Mammary epithelial cell (primary cell): ENCODE measurements at places on chromosomes 12 and 14. TPM values are rescaled to one million over a fixed set of nuclear protein-coding genes. Genes with fewer than 3 reads are reported as not detected.
A peak's percentile ranks its signal among the peaks of the same experiment; 100 is the strongest.

GRCh38 chr12:115394496-115395220 is 710.7 kb upstream of the TBX3 start:
- DNase-seq, result no peak

Gene AMDHD1
- 0.34 TPM for polyA plus RNA-seq

Gene WNT1
- not detected for polyA plus RNA-seq

Gene SAMD15
- 0.37 TPM for polyA plus RNA-seq

Gene AGAP2
- 0.28 TPM for polyA plus RNA-seq

Gene IFNG-AS1
- not detected for polyA plus RNA-seq

Gene CLSTN3
- 14.5 TPM for polyA plus RNA-seq

DNA sequence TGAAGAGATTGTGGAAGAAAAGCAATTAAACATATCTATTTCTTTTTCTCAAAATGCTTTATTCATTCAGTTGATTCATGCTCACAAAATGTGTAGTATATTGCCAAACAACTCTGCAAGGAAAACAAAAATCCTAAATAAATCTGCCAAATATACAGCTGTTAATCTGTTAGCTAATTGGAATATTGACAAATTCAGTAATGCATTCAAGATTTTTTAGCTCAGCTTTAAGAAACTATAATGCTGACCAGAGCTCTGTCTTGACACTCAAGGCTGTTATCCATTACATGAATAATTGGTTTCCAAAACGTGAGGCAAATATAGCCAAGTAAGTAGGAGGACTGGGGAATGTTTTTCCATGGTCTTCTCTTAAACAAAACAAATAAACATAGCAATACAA is 146.8 kb downstream of the TMTC2 start:
- DNase-seq, result no peak

Gene INHBC
- 0.03 TPM for polyA plus RNA-seq

- DNase-seq, result no peak
Measured at GRCh38 chr14:101109981-101110728, 206.6 kb upstream of the RTL1 start.

- no peak for DNase-seq
Measured at GRCh38 chr12:100221523-100221922, 20.9 kb downstream of the ACTR6 start.

DNA sequence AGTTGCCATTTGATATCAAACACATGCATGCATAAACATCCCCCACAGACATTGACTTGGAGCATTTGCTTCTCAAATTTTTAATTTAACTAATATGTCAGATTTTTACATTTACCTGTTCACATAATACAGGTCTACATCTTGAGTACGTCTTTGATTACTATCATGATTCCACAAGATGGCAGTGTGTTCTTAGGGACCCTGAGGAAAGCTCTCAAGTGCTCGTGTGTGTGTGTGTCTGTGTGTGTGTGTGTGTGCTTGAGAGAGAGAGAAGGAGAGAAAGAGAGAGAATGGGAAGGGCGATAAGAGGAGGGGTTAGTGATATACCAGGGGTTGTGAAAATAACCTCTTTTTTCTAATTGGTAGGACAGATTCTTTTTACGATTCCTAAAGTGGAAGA is 167.1 kb upstream of the OR4E1 start:
- DNase-seq, result peak; percentile 11

GRCh38 chr14:21852061-21852664 is 178.5 kb upstream of the OR4E1 start:
- DNase-seq, result peak; percentile 17

- peak; percentile 49 for DNase-seq
Measured at GRCh38 chr12:45725631-45726602, 3.6 kb upstream of the ARID2 start.

Gene RNASE1
- polyA plus RNA-seq, result not detected

- no peak for DNase-seq
Measured at GRCh38 chr14:61718039-61718438, 22.7 kb downstream of the HIF1A start.

DNA sequence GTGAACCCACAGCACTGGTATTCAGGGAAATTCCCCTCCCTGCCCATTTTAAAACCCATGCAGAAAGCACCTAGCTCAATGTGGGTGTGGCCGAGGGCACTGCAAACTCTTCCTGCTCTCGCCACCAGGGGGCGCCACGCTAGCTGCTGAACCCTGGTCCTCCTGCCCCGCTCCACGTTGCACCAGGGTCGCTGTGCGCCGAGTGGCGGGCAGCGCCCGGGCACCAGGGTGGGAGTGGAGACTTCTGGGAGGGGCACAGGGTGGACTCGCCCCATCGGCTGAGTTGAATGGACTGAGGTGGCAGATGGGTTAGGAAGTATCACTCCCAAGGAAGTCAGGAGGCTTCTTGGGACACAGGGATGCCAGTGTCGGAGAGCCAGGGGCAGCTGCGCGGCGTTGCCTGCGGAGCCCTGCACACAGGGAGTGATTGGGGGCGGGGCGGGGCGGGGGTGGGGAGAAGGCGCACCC is 48.1 kb upstream of the BCL11B start:
- DNase-seq, result peak; percentile 26

- DNase-seq, result no peak
Measured at GRCh38 chr12:47889040-47889439, 15.8 kb downstream of the VDR start.

DNA sequence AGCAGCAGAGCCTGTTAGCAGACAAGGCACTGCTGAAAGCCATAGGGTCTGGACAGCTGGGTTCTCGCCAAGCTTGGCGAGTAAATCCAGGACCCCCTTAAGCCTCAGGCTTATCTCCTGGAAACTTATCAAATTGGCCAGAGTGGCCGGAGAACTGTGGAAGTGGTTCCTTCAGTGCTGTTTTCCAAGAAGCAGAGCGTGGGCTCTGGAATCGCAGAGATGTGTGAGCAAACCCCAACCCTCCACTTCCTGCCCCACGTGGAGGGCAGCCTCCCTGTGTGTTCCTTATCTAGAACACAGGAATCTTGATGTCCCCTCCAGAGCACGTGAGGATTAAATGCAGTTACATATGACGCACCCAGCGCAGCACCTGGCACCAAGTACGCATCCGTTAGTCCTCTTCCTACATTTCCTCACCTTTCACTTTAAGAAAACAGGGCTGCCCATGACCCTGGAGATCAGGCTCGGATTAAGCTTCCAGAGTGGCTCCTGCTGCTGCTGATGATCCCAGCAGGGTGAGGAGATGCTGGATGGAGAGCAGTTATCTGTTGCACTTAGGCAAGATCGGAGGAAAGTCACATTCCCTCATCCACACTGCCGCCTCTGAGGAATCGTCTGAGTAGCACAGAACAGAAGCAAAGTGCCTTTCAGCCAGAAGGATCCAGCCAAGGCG is 35.0 kb downstream of the MMAB start:
- no peak for DNase-seq

Gene SLC17A8
- polyA plus RNA-seq, result not detected

DNA sequence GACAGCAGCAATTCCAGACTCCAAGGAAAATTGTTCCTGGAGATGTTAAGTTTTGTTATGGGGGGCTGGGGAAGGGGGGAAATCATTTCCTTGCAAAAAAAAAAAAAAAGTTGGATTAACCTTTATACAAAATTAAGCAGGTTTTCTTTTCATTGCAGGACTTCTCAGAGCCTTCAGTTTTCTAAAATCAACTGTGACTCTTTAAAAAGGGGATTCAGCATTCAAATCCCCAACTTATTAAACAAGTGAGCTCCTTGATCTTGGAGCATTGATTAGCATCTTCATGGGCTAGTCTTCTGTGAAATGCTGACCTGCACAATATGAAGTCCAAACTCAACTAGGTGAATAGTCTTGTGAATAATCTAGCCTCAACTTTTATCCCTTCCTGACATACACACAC is 7.1 kb downstream of the TC2N start:
- no peak for DNase-seq

Gene EIF2S3B
- polyA plus RNA-seq, result 1.5 TPM

GRCh38 chr12:65106948-65107347 is 14.2 kb downstream of the WIF1 start:
- DNase-seq, result no peak

DNA sequence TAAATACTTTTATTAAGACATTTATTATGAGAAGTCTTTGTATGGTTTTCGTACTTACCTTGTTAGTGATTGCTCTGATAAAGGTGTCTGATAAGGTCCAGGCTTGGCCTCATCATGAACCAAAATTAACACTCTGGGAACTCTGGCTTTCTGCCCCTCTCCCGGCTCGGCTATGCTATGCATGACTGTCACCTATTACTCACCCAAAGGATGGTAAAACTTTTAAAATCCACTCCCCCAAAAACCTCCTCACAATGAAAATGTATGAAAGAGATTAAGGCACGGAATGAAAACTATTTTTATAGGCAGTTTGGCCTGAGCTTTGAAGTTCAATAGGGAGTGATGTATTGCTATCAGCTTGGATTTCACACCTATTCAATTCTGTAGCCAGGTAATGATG is 217.3 kb upstream of the TBX3 start:
- no peak for DNase-seq

Gene GALNT4
- polyA plus RNA-seq, result 3.6 TPM

- DNase-seq, result no peak
Measured at GRCh38 chr12:46179693-46180452, 89.0 kb downstream of the SLC38A1 start.
